ENCODE measurements at places on chromosomes 7 and 10. TPM values are rescaled to one million over a fixed set of nuclear protein-coding genes. Genes with fewer than 3 reads are reported as not detected.

- DNase-seq, result no peak
Measured at GRCh38 chr10:113452146-113452845, 100.6 kb upstream of the HABP2 start.

- DNase-seq, result no peak
Measured at GRCh38 chr10:77881222-77881621, 45.3 kb downstream of the DLG5 start.

GRCh38 chr7:36396150-36396549 is 6.5 kb downstream of the ANLN start:
- no peak for DNase-seq

DNA sequence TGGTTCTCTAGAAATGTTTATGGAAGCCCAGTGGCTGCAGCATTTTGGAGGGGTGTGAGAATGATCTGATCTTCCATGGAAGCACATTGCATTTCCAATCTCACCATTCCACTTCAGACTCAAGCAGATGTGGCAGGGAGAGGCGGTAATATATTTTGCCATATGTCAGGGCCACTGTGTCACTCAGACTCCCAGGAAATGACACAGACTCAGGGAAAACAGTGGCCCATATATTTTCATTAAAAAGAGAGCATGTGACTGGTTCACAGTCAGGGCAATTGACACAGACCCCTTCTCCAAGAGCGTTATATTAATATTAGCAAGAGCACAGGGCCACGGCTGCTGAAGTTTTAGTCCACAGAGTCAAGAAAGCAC is 149.3 kb upstream of the NRP1 start:
- DNase-seq, result no peak

DNA sequence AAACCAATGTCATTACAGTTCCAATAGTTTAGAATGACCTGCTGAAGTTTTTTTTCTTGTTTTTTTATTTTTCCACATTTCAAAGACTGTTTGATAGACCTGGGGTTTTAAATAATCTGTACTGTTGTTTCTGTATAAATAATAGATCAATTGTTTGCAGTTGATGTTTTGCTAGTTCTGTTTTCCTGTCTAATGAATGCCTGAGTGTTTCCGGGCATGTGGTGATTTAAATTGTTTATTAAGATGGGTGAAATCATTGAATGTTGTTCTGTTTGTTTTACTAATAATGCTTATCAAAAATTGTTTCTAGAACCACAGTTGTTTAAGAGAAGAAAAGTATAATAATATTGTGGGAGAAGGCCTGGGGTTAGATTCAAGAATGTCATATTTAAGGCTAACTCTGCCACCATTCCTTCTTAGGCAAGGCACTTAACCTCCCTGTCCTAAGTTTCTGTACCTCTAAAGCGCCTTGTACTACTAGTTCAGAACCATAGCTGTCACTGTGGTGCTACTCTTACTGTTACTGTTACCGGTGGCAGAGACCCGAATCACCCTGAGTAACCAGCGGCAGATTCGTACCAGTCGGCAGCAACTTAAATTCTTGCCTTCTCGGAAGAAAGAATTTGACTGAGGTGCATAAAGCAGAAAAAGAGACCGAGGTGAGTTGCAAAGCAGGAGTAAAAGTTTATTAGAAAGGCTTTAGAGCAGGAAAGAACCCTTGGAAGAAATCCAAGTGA is 1014.1 kb downstream of the REEP3 start:
- DNase-seq, result no peak

The LIPJ gene
- 0.39 TPM for total RNA-seq

- no peak for DNase-seq
Measured at GRCh38 chr7:41491308-41491707, 211.6 kb downstream of the INHBA start.

- no peak for DNase-seq
Measured at GRCh38 chr7:22587322-22587721, 87.3 kb upstream of the STEAP1B start.

The LRRN3 gene
- 1.2 TPM for total RNA-seq

The FFAR4 gene
- 0.13 TPM for total RNA-seq

Measured in ureter (tissue), 1 donor.